ENCODE measurements at places on chromosomes 16 and 17.

DNA sequence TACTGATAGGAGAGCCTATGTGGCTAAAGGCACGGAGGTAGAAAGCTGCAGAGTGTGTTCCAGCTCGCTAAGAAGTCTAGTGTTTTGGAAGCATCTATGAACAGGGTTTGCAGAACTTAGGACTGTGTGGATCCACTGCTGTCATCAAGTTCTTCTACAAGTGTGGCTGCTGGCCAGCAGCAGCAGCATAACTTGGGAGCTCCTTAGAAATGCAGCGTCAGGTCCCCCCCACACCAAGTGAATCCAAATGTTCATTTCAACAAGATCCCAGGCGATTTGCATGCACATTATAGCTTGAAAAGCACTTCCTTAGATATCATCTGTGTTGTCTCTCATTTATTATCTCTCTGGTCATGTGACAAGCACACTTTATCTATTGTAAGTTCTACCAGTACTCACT, 131.9 kb upstream of the SHISA6 start:
- no peak for DNase-seq

DNA sequence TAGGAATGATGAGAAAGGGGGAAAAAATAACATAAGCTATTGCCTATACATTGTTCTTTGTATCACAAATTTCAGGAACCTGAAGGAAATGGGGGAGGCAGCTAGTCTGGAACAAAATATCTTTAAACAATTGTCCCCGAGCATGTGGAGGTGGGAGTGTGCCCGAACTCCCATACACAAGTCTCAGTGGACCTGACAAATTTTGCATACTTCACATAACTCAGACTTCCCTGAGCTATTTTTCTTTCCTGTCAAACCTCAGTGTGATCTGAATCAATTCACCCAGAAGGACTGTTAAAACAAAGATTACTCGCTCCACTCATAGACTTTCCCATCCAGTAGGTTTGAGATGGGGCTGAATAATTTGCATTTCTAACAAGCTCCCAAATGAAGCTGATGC, 1.6 kb upstream of the XPO6 start:
- DNase-seq, result no peak

DNA sequence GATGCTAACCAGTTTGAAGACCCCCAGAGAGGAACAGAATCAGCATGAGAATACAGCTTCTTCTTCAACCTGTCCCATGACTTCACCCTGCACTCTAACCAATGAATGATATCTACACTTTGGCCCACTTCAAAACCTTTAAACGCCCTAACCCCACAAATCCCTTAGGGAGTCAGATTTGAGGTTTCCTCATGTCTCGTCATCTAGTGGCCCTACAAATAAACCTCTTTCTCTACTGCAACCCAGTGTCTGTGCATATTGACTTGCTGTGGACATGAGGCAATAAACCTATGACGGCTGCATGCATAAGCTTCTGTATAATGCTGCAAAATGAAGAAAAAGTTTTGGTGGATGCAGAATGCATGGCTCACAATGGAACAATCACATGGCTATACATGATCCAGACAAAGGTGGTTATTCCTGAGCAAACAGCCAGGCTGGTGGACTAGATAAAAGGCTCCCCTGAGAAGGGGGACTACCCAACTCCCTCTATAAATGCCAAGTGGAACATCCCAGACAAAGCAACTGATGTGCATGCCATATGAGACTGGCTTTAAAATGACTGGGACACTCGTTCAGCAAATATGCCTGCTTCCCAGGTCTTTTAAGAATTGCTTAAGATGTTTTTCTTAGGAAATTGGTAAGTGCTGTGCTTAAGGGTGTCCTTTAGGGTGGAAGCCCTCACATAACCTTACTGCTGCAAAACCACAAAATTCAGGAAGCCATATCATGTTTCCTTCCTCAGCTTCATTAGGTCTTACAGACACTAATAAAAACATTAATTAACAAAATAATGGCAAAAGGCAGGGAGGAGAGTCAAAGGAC, 12.2 kb downstream of the N4BP1 start:
- DNase-seq, result no peak

DNA sequence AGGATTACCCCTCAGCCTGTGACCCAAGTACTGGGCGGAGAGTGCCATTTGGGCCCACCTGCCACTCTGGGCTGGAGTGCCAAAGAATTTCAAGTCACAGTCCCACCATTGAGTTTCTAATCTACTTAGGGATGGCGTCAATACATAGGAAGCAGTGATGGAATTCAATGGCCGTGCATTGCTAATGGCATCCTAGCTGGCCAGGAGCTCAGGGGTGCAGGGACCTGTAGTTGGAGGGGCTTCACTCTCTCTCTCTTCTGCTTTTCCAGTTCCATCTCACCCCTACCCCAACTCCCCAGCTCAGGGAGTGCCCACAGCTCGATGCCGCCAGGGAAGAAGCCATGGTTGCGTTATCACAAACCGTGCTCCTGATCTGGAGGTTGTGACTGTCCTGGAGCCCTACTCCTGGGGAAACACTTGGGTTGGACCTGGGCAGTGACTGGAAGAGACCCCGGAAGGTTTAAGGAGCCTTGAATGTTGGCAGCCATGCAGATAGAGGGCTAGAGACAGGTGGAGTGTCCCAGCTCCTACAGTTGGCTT, 2.4 kb downstream of the MMP15 start:
- DNase-seq, result no peak

DNA sequence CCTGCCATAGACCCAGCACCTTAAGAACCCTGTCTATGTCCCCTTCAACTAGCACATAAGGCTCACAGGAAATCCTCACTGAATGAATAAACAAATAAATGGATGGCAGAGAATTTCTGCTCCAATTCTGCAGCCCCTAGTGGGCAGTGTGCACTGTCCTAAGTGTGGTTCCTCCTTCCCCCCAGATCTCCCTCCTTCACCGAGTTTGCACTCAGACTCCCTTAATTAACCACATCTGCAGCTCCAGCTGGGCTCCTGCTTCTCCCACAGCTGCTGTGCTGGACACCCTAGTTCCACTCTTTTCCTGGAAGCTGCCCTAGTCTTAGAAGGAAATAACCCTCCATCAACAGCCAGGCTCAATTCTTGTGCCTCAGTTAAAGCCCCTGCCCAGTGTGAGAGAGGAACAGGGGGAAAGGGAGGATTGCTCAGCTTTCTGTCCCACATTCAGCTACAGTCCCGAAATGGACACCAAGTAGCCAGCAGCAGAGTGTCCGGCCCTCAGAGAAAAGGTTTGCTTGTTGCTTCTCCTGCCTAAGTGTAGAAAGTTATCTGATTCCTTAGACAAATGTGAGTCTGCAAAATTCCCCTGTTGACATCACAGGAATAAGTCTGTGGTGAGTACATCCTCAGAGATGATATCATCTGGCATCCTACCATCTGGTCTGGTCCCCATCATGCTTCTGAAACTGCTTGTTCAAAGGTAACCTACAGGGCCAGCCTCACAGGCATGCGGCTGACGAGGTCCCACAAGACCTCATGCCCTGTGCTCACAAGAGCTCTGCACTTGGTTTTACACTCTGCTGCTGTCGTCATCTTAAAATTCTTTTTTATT, 12.3 kb downstream of the LRRC3C start:
- DNase-seq, result peak; percentile 38

GRCh38 chr17:75617218-75617617, 16.0 kb upstream of the SMIM5 start:
- DNase-seq, result no peak

- DNase-seq, result no peak
Observed at GRCh38 chr17:49528966-49529365, 33.9 kb downstream of the NGFR start.

- no peak for DNase-seq
Observed at GRCh38 chr17:64024781-64025731, 4.6 kb upstream of the ICAM2 start.

DNA sequence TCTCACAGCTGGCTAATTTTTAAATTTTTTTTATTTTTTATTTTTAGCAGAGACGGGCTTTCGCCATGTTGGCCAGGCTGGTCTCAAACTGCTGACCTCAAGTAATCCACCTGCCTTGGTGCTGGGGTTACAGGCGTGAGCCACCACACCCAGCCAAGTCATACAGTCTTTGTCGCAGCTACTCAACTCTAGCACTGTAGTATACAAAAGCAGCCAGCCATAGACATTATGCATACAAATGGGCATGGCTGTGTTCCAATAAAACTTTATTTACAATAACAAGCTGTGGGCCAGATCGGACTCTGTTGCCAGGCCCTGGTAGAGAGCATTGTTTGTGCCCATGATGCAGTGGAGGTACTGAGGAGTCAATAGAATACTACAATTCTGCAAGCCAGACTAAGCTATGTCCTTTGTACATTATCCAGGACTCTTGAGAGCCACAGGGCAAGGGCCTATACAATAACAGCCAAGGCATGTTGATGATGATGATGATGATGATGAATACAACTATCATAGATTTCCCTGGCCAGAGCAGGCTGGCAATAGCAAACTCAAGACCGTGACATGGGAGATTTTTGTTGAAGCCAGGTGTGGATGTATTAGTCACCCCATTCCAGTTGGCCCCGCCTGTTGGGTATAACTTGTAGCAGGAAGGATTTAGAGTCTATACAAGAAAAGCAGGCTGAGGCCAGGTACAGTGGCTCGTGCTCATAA, 101.8 kb downstream of the MYH11 start:
- no peak for DNase-seq

- no peak for DNase-seq
Observed at GRCh38 chr17:14067347-14067746, 2.0 kb upstream of the COX10 start.

DNA sequence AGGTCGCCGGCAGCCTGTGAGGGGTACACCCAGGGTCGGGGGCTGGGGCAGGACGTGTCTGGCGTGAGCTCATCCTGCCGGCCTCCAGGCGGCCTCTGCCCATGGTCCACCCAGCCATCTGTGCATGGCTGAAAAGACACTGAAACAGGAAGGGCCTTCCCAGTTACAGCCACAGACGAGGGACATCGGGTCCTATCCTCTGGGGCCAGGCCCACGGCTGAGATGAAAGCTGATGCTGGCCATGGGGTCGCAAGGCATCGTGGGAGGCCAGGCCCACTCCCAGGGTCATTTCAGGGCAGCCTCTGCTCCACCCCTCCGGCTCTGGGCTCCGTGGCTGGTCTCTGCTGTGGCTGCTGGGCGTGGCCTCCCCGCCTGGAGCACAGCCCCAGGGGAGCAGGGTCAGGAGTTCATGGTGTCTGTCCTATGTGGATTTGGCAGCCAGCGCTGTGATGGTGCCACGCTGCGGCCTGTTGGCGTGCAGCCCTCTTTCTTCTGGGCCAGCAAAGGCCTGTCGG, 16.6 kb upstream of the ATP6V0C start:
- DNase-seq, result peak; percentile 82

DNA sequence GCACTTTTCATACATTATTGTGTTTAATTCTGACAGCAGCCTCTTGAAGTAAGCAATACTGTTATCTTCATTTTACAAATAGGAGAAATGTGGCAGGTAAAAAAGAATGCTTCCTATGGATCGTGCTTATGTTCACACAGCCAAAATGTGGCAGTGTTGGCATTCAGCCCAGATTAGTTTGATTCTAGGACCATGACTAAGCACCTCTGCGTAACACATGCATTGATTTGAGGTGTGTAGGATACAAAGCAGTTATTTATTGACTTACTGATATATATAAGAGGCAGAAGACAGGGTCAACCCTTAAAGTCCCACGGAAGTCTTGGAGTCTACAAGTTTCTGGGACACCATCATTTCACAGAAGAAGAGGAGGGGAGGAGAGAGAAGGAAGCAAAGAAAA, 1144.4 kb upstream of the GOT2 start:
- no peak for DNase-seq

DNA sequence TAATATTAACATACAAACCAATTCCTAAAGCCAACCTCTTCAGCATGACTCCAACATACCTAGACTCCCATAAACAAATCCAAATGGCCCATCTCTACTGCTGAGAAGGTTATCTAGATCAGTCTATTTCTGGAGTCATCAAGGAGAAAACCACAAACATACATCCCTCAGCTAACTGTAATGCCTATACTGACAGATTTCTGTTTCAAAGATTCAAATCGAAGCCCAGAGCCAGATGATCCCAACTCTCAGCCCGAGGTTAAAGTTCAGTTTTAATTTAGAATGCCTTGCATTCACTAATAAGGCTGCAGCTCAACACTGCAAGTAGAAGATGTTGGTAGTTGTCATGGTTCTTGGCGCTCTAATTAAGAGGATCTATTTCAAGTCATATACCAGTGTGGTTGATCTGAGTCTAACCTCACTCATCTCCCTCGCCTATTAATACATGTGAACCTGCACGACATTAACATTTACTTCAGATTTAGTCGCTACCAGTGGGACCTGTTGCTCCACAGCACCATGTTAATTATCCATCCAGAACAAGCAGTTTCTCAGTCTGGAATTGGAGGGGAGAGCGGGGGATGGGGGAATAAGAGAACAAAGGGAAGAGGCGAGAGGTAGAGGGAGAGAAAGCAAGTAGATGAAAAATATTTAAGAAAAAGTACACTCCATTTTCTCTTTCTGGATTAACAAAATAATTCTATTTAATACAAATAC, 15.4 kb downstream of the PHF12 start:
- DNase-seq, result no peak

GRCh38 chr16:9965079-9965478, 217.1 kb downstream of the GRIN2A start:
- no peak for DNase-seq

DNA sequence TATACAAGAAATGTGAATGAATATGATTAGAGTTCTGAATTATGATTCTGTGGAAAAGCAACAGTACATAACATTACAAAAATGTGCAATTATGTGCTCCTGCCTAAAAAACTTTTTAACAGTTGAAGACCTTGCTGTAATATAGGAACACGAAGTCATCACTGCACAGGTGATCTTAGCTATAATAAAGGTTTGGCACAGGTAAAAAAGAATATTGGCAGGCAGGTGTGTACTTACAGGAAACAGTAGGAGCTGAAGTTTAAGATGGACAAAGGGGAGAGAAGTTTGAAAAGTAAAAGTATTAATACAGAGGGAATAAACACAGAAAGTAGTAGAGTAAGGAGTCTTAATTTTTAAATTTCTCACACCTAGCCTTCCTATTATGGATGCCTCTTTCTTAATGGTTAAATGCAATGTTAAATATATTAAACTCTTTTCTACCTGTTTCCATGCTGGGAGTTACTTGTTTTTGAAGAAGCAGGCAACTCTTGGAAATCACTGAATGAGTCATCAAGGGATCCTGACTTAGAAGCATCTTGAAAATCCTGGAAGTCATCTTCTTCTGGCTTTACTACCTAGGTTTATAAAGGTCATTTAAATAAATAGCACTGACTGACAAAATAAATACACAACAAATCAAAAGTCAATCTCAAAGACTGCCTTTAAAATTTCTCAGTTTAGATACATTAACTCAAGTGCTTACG, 40.7 kb downstream of the SYNRG start:
- DNase-seq, result no peak

DNA sequence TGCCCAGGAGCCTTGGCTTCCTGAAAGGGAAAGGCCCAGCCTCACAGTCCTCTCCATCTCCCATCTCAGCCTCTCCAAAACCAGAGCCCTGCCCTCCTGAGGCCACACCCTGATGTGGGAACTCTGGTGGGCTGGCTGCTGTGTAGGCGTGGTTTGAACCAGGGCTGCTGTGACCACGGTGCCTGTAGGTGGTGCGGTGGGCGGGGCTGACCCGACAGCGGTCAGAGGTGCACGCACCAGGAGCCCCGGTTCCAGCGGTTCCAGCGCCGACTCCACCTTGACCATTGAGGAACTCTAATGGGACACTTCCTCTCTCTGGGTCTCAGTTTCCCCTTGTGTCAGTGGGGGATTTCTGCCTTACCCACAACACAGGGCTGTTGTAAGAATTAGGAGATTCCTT, 2.4 kb downstream of the RAP1GAP2 start:
- no peak for DNase-seq

GRCh38 chr17:18960803-18961511, 9.0 kb downstream of the SLC5A10 start:
- DNase-seq, result peak; percentile 81

- DNase-seq, result peak; percentile 74
Observed at GRCh38 chr17:34171245-34171818, 83.8 kb upstream of the CCL2 start.
